ENCODE measurements at places on chromosomes 1 and 21.

- no peak for DNase-seq
These were observed 302.6 kb upstream of the PTBP2 start for GRCh38 chr1:96418969-96419368.

- DNase-seq = no peak
These were observed 150.4 kb upstream of the NEGR1 start for GRCh38 chr1:72432645-72433267.

DNA sequence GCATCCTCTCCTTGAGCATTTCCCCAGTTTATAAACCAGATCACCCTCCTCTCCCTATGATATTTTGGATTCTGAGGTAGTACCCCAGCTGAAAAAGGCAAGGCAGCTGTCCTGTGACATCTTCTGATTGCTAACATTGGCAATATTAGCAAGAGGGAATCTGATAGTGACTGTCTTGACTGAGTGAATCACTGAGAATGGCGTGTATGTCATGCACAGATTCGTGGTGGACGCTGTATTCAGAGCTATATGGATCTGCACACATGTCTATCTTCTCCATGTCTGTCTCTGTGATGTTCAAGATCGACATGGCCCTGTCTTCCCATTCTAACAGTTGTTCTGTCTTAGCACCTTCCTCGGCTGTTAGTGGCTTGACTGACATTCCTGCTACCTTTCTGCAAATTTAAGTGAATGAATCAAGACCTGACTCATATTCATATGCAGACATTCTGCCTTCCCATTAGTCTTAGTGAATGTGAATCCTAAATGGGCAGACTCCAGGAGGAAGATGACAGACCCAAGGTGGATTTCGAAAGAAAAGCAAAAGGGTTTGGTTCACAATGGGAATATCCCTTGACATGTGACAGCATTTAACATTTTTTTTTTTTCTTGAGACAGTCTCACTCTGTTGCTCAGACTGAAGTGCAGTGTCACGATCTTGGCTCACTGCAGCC, 97.7 kb downstream of the PGBD5 start:
- no peak for DNase-seq

GRCh38 chr1:74686928-74687327, 13.3 kb upstream of the ERICH3 start:
- DNase-seq = no peak
